Suprapubic skin (tissue), 4 donors: ENCODE measurements at places on chromosomes 5 and 9. TPM values are rescaled to one million over a fixed set of nuclear protein-coding genes. Genes with fewer than 3 reads are reported as not detected.

HMGCR gene
- total RNA-seq: 292 TPM

DNA sequence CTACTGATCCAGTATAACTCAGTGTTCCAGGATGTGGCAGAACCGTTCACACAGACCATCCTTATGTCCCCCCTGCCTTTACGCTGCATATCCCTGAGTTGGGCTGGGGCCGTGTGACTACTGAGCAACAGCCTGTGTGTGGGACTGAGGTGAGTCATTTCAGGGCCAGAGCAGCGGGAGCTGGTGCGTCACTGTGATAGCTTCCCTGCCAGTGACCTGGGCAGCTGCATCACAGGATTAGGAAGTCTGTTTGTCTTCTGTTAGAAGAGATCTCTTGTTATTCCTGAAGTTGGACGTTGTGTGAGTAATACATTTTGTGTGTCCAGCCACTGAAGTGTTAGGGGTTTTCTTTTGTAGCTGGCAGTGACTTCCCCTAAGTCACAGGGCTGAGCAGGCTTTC lies 35.6 kb downstream of the TPPP start:
- no peak for DNase-seq

- no peak for DNase-seq
Observed at GRCh38 chr5:155040984-155041653, 27.6 kb downstream of the KIF4B start.

DNA sequence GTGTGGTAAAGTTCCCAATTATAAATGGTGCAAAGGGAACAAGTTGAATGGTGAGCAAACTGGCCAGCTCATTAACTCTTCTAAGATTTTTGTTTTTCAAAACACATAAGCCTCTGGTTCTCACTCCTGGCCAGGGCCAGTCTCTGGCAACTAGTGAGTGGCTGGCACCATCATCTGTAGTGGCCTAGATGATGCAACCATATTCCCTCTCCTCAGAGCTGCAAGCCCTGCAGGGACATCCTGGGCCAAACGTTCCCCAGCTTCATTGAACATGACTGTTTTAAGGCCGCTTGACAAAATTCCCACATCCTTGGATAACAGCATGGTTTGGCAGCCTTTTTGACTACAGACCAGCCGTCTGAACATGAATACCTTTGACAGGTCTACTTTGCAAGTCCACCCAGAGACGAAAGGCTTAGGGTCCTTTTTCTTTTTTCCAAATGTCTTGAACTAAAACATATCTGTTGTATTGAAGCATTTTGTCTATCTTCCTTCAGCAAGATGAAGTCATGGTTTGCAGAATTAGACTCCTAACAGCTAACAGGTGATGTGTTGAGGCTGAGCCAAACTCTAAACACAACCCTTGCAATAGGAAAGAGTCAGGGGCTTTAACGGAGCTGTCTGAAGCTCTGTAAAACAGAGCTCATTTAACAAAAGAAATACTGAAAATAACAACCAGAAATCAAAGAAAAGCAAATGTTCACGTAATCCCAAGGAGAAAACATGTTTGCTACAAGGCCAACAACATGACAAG lies 23.8 kb downstream of the MACROH2A1 start:
- no peak for DNase-seq

- DNase-seq: no peak
Observed at GRCh38 chr5:132998556-132998955, 27.8 kb downstream of the ZCCHC10 start.
